ENCODE measurements at places on chromosomes 13 and 19. TPM values are rescaled to one million over a fixed set of nuclear protein-coding genes. Genes with fewer than 3 reads are reported as not detected.
A peak's percentile ranks its signal among the peaks of the same experiment; 100 is the strongest.

The GSX1 gene
- total RNA-seq, result not detected

The ATP8A2 gene
- total RNA-seq, result 0.20 TPM

The PLEKHJ1 gene
- total RNA-seq, result 332 TPM

The ENOX1 gene
- total RNA-seq, result 6.4 TPM

The NLRP5 gene
- not detected for total RNA-seq

The CGB8 gene
- not detected for total RNA-seq

GRCh38 chr19:13866463-13867046 lies 10.4 kb upstream of the NANOS3 start:
- peaks cover 15% of the 10 kb centered on the region for H3K4me1 ChIP-seq
- H3K27ac ChIP-seq, result no peak overlapping the region
- peak overlapping the region; percentile 79 for H3K4me3 ChIP-seq
- peaks cover 8% of the 10 kb centered on the region for H3K27me3 ChIP-seq
- no peaks in the 10 kb centered on the region for H3K36me3 ChIP-seq

- H3K4me3 ChIP-seq, result peak overlapping the region; percentile 21
- no peaks in the 10 kb centered on the region for H3K36me3 ChIP-seq
- no peaks in the 10 kb centered on the region for H3K27me3 ChIP-seq
- peaks cover 3% of the 10 kb centered on the region for H3K4me1 ChIP-seq
Measured at GRCh38 chr19:52535771-52536447, 8.4 kb downstream of the ZNF808 start.

GRCh38 chr19:40691421-40692211 lies 1.2 kb upstream of the NUMBL start:
- no peak overlapping the region for H3K4me3 ChIP-seq
- peaks cover 23% of the 10 kb centered on the region for H3K4me1 ChIP-seq
- DNase-seq, result no peak
- peak overlapping the region; percentile 86 for H3K27ac ChIP-seq
- H3K27me3 ChIP-seq, result no peaks in the 10 kb centered on the region

- no peaks in the 10 kb centered on the region for H3K36me3 ChIP-seq
- peak overlapping the region; percentile 12 for H3K27ac ChIP-seq
- peaks cover 3% of the 10 kb centered on the region for H3K4me1 ChIP-seq
- no peaks in the 10 kb centered on the region for H3K27me3 ChIP-seq
Measured at GRCh38 chr13:42392716-42393572, 121.0 kb downstream of the AKAP11 start.

DNA sequence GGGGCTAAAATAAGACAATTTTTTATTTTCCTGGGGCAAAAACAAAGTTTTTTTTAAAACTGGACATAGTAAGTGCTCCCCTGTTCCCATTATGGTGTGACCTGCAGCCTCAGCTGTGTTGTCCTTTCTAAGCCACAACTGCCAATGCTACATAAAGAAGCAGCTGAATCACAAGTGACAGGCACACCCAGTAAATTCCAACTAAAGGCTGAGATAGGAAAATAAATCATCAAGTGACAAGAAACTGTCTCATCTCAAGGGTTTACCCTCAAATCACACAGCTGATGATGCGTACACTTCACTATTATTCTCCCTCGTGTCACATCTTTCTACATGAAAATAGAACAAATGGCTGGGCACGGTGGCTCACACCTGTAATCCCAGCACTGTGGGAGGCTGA lies 28.7 kb downstream of the STK24 start:
- no peaks in the 10 kb centered on the region for H3K36me3 ChIP-seq
- H3K27me3 ChIP-seq, result no peaks in the 10 kb centered on the region
- no peak overlapping the region for H3K27ac ChIP-seq
- peaks cover 20% of the 10 kb centered on the region for H3K4me1 ChIP-seq
- no peak overlapping the region for H3K4me3 ChIP-seq

DNA sequence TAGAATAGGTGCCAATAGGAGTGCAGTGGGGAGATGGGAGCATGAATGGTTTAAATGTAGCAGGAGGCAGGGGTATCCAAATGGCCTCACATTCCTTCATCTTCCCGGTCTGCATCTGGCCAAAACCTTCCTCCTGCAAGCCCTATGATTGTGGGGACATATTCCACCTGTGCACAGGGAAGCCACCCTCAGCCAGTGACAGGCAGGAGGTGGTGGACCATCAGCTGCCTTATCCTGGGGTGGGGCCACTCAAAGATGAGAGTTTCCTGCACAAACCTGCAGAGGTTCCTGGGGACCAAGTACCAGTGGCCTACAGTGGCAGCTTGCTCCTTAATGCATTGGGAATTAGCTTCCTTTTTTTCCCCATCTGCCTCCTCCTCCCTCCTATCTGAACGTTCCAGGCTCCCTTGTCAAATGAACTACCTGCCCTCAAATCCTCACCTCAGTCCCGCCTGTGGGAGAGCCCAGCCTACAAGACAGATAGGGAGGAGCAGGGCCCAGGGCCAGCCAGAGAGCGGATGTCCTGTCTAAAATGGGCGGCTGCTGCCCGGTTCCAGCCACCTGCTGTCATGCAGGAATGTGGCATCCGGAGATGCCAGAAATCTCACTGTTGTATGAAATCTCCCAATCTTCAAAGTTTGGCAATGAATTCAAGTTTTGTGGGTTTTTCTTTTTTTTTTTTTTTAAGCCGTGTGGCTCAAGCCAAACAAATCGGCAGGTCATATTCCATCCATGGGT lies 85.0 kb downstream of the TSHZ3 start:
- H3K4me1 ChIP-seq, result peaks cover 13% of the 10 kb centered on the region
- no peaks in the 10 kb centered on the region for H3K36me3 ChIP-seq
- H3K27ac ChIP-seq, result no peak overlapping the region
- H3K4me3 ChIP-seq, result no peak overlapping the region
- H3K27me3 ChIP-seq, result no peaks in the 10 kb centered on the region

- no peak overlapping the region for H3K27ac ChIP-seq
- H3K4me3 ChIP-seq, result no peak overlapping the region
- DNase-seq, result no peak
- H3K36me3 ChIP-seq, result no peaks in the 10 kb centered on the region
Measured at GRCh38 chr19:51809787-51810186, 14.8 kb downstream of the FPR3 start.

GRCh38 chr19:46014941-46015686 lies 7.7 kb downstream of the PGLYRP1 start:
- peaks cover 3% of the 10 kb centered on the region for H3K4me1 ChIP-seq
- peak; percentile 83 for DNase-seq

DNA sequence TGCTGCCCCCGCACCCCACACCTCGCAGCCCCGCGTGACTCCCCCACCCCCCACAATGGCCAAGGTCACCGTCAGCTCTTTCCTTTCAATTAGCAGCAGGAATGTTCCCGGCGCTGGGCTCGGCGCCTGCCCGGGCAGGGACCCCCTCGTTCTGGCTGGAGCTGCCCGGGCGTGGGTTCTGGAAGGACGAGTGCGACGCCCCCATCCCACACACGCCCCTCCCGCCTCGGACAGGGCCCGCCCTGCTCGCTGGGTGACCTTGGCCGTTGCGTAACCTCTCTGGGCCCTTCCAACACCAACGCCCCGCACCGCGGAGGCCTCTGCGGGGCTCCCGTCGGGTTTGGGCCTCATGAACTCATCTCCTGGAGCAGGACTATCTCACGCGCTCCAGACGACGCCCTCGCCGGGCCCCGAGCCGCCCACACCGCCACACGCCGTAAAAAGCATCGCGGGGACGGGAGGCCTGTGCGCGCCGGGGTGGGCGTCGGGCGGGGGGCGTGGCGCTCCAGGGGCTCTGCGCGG lies 10.3 kb downstream of the PALM start:
- H3K36me3 ChIP-seq, result no peaks in the 10 kb centered on the region
- H3K27ac ChIP-seq, result peak overlapping the region; percentile 57
- DNase-seq, result no peak
- no peaks in the 10 kb centered on the region for H3K4me1 ChIP-seq
- peaks cover 52% of the 10 kb centered on the region for H3K27me3 ChIP-seq

- no peak for DNase-seq
- peaks cover 29% of the 10 kb centered on the region for H3K27me3 ChIP-seq
- H3K4me3 ChIP-seq, result no peak overlapping the region
Measured at GRCh38 chr19:17347361-17347760, 10.0 kb downstream of the GTPBP3 start.

DNA sequence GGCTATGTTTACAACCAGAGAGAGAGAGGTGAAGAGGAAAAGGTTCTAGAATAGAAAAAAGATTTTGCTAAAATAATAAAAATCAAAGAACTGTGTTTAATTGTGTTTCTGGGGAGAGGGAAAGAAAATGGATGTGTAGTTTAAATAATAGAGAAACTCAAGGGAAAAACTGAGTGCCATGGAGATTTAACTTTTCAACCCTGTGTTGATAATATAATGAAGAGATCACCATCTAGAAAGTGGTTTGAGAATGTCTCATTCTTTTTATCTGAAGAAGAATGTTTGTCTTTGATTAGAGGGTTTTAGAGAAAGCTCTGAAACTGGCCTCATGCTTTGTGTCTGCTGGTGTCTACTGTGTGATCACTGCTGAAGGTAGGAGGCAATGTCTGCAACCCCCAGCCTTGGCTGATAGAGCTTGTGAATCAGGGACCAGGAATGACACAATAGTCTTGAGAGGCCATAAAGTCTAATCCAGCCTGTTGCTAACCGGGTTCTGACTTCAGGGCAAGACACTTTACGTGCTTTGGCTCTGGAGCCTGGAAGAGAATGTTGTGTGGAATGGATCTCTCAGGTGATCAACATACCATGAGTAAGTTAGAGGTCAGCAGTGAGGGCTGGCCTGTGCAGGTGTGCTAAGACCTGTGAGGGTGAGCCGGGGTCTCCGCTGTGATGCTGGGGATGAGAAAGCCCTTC lies 5.4 kb downstream of the COL4A2 start:
- DNase-seq, result no peak
- H3K36me3 ChIP-seq, result no peaks in the 10 kb centered on the region
- peaks cover 4% of the 10 kb centered on the region for H3K4me1 ChIP-seq
- H3K27ac ChIP-seq, result peak overlapping the region; percentile 88
- no peak overlapping the region for H3K4me3 ChIP-seq

- H3K27me3 ChIP-seq, result peaks cover 4% of the 10 kb centered on the region
- DNase-seq, result no peak
- H3K27ac ChIP-seq, result no peak overlapping the region
Measured at GRCh38 chr19:17001603-17002183, 24.9 kb downstream of the CPAMD8 start.

DNA sequence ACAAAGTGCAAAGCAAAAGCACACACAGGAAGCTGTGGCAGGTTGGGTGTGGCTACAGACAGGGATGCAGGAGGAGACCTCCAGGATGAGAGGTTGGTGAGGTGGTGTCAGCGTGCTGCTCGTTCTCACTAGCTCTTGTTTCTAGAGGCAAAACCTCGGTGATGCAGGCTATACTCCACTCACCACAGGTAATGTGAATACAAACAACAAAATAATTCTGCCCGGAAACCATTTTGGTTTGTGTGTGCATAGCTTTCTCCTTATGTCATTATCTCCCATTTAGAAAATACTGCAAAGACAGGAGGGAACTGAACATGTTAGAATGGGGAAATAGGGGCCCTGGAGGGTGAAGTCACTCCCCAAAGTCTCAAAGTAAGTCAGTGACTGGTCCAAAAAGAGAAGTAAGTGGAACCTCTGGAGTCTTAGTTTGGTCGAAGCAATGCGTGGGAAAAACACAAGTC lies 9.4 kb downstream of the LCP1 start:
- no peak overlapping the region for H3K4me3 ChIP-seq
- H3K4me1 ChIP-seq, result no peaks in the 10 kb centered on the region
- no peaks in the 10 kb centered on the region for H3K36me3 ChIP-seq
- DNase-seq, result peak; percentile 41
- no peaks in the 10 kb centered on the region for H3K27me3 ChIP-seq

GRCh38 chr13:31209172-31209840 lies 9.5 kb downstream of the B3GLCT start:
- peaks cover 6% of the 10 kb centered on the region for H3K4me1 ChIP-seq
- H3K4me3 ChIP-seq, result no peak overlapping the region
- peak; percentile 11 for DNase-seq
- H3K36me3 ChIP-seq, result no peaks in the 10 kb centered on the region

DNA sequence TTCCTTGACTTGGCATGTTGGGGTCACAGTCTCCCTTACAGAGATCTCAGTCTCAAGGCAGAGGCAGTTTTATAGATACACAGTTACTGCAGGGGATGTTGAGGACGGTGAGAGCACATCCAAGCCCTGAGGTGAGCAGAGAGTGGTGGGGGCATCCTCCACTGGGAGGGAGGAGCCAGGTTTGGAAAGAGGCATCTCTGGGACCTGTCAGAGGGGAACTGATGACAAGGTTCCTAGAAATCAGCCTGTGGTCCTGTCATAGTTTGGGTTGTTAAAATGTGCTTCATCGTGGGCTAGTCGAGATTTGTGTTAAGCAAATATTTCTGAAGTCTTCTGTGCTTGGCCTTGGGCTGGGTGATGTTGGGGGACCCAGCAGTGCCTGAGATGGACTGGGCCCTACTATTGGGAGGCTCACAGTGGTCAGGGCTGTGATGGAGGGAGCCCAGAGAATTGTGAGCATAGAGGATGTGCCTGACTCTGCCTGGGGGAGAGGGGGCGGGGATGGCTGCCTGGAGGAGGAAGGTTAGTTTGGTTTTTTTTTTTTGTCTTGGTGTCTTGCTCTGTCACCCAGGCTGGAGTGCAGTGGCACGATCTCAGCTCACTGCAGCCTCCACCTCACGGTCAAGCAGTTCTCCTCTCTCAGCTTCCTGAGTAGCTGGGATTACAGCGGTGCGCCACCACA lies 3.9 kb downstream of the SUPT5H start:
- no peaks in the 10 kb centered on the region for H3K27me3 ChIP-seq
- no peak overlapping the region for H3K27ac ChIP-seq

DNA sequence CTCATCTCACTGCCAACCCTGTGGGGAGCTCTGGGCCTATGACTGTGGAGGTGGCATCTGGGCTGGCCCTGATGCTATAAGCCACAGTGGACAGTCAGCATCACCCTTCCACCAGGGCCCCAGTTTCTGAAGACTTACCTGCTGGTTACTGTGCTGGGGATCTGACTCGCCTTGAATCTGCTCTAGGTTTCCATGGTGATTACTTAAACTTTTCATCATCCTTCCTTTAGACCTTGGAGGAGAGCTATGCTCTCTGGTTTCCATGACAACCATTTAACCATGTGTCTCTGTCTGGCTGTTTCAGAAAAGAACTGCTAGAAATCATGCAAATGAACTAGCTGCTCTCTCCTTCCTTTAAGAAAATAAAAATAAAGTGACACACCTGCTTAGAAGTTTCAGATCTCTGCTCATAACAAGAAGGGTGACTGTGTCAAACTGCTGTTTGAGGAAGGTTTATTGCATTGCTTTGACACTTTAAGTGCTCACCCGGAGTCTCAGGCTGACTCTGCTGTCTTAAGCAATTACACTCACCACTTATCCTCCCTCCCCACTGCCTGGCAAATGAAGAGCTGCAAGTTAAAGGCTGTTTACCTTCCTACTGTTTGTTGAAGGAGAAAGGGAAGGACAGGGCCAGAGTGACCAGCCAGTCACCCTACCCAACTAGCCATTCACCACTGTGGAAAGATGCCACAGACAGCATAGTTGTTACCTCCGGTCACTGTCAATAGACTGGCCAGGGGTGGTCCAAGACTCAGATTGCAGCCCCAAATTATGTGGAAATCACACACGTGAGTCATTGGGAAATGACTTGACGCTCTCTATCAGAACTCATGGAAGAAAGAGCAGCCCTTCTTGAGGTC lies 87.6 kb downstream of the HSPH1 start:
- no peak overlapping the region for H3K4me3 ChIP-seq
- H3K4me1 ChIP-seq, result no peaks in the 10 kb centered on the region
- no peaks in the 10 kb centered on the region for H3K27me3 ChIP-seq
- H3K27ac ChIP-seq, result no peak overlapping the region

GRCh38 chr13:113393226-113393562 lies 29.3 kb upstream of the GRTP1 start:
- H3K4me1 ChIP-seq, result peaks cover 25% of the 10 kb centered on the region
- no peak overlapping the region for H3K27ac ChIP-seq
- DNase-seq, result no peak
- H3K4me3 ChIP-seq, result peak overlapping the region; percentile 62
- H3K36me3 ChIP-seq, result no peaks in the 10 kb centered on the region
